ENCODE measurements at places on chromosomes 2 and 18. TPM values are rescaled to one million over a fixed set of nuclear protein-coding genes. Genes with fewer than 3 reads are reported as not detected.

DNA sequence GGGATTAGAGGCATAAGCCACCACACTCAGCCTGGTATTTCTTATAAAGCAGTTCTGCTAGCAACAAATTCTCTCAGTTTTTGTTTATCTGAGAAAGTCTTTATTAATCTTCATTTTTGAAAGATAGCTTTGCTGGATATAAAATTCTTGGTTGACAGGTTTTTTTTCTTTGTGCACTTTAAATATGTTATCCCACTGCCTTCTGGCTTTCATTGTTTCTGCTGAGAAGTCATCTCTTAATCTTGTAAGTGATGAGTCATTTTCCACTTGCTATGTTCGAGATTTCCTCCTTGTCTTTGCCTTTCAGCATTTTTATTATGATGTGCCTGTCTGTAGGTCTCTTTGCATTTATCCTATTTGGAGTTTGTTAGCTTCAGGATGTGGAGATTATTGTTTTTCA lies 5.9 kb upstream of the ELAC1 start:
- peak; percentile 8 for DNase-seq

- no peak for DNase-seq
Observed at GRCh38 chr18:48318436-48318835, 90.7 kb downstream of the ZBTB7C start.

DNA sequence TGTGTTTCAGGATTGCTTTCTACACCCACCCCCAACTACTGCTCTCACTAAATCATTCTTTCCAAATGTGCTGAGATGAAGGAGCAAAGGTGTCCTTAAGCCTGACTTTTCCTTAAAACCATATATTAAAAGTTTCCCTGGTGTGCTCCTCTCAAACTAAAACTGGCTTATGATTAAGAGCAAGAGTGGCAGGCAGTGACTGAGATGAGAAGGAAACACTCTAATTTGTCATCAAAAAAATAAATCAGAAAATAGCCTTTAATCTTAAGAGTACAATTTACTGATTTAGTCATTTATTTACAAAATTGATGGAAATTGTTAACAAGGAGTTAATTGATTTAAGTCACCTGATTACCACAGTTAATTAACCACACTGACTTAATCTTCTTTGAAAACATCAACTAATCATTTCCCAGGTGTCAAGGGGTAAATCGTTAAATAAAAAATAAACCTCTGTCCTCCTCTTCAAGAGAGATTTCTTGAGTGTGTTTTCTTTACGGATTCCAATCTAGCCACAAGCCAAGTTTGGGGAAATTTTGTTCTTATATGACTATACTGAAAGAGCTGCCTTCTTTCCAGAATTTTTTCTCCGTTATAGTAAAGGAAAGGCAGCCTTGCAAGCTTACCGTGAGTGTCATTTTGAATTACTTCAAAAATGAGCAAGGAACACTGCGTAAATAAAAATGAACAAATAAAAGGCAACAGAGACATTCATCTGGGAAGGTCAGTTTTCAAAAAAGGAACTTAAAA lies 17.4 kb downstream of the LRP2 start:
- DNase-seq: no peak

GRCh38 chr2:31886700-31887099 lies 124.1 kb downstream of the MEMO1 start:
- DNase-seq: peak; percentile 17

DNA sequence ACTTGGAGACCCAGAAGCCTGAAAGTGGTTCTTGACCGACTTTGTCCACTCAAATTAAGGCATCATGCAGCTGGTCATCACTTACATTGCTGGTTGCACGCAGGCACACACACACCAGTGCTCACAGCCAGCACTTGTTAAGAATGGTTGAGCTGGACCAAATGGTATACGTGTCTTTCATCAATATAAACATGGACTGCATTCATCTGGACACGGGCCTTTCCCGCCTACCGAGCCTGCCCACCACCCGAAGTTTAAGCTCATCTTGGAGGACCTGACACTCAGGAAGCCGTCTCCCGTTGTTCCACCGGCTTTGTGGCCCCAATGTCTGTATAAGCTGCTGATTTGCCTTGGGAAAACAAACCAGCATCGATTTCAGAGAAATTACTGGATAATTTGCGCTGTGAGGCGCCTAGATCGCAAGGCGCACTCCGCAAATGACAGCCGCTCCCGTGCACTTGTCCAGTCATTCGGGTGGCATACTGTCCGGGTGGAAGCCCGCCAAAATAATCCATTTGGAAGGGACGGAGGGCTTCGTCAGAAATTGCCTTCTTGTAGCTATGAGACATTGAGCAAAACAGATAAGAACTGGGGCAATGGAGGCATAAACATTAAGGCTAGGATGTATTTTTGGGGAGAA lies 40.1 kb upstream of the AKAIN1 start:
- no peak for DNase-seq

GRCh38 chr2:132681766-132682165 lies 11.8 kb upstream of the LYPD1 start:
- no peak for DNase-seq

GRCh38 chr2:200713704-200714064 lies 98.0 kb upstream of the BZW1 start:
- DNase-seq: no peak

DNA sequence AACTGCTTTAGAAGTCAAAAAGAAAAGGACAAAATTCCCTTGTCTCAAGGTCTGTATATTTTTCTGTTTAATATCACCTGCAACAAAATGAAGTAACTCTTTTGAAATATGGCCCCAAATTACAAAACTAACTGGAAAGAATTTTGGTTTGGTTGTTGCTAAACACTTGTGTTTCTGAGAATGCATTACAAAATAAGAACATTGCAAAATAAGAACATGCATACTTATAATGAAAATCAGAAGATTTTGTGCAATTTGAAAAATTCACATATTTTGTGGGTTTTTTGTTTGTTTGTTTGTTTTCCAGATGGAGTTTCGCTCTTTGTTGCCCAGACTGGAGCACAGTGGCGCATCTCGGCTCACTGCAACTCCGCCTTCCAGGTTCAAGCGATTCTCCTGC lies 21.8 kb downstream of the NDUFB3 start:
- DNase-seq: no peak

- no peak for DNase-seq
Observed at GRCh38 chr18:5600378-5601071, 56.7 kb upstream of the EPB41L3 start.

DNA sequence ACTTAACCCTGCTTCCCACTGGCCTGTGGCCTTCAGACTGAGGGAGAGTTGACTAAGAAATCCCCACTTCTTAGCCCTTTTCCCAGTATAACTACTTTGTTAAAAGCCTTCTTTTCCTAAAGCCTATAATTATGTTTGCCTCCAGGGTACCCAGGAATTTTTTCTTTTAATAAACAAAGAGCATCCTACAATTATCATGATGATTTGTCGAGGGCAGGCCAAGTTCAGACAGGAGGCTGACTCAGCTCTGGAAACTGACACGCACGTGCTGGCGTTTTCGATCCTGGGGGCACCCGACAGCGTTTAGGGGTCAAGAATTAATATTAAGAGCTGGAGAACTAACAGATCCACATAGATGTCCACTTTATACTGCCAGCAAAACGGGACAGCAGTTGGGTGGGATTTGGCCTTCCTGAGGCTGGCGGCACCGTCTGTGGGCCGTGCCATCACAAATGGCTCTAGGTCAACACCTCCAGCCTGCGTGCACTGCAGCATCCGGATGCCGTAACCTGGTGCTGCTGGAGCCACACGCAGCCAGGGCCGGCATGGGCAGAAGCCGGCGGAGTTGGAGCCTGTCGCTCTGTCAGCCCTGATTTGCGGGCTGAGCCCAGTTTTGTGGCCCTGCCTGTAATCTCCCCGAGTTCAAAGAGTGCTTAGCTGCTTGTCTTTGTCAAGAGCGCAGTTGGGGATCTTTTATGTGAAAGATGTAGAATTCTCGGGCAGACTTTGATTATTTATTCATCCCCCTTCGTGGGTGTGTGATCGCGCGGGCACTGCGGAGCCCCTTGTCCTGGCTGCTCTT lies 191.0 kb downstream of the GLI2 start:
- no peak for DNase-seq

- DNase-seq: no peak
Observed at GRCh38 chr2:31354837-31355236, 59.7 kb downstream of the XDH start.

DNA sequence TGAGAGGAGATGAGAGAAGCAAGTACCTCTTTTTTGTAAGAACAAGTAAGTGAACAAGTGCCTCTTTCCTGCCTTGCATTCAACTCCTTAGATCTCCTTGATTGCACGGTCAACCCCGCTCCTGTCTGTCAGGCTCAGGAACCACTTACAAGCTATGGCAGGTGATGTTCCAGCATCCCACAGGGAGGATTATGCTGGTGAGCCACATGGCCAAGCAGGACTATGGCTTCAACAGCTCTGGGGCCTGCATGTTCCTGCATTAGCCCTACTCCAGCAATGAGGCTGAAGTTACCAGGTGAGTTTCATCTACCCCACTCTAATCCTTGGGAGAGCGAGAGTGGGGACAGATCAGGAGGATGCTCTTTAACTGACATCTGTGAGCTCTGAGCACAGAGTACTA lies 29.5 kb downstream of the TTC32 start:
- no peak for DNase-seq

DNA sequence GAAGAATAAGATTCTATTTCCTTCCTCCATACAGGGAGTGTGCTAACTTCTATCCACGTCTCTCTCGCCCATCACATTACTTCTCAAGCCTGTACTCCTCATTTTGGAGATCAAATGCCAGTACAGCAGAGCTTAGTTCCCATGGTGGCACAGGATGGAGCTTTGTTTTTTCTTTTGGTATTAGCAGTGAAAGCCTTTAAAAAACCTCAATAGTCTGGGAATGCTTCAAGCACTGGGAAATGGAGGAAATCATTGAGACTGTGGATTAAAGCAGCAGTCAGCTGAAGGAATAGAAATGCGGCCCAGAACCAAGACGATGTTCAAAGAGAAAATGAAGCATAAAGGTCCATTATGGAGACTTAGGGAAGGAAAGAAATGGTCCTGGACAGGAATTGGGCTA lies 102.3 kb downstream of the NRXN1 start:
- no peak for DNase-seq

GRCh38 chr2:25816249-25816648 lies 62.0 kb downstream of the ASXL2 start:
- DNase-seq: no peak

DNA sequence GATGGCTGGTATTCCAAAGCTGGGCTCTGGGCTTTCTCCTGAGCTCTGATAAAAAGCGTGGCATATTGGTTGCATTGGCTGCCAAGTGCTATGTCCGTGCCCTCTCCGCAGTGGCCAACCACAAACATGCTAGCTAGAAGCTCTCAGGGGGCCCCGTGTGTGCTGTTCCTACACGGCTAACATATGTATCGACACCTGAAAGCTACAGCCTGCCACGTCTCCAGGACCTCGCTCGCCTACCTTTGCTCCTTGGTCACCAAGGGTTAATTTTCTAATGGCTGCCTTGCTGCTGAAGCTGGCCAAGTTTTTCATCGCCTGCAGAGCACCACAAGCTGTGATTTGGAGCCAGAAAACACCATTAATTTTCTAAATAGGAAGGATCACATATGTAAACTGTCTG lies 888.4 kb downstream of the BCL11A start:
- no peak for DNase-seq

DNA sequence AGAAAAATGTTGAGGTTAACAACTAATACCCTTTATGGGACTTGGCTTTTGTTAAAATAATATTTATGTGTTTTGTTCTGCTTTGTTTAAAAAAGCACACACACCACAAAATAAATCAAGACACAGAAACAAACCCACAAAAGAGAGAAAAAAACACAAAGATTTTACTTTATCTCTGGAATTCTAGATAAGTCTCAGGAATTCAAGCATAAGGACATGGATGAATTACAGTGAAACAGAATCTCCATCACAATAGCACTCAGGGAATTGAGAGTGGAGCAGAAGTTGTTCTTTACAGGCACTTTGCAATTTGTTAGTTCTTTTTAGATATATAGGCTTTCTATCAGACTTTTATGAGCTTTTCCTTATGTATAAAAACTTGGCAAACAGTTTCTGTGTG lies 360.9 kb upstream of the ZC3H15 start:
- no peak for DNase-seq

- no peak for DNase-seq
Observed at GRCh38 chr18:48882379-48882778, 68.4 kb downstream of the SMAD7 start.

GRCh38 chr2:65057391-65058052 lies 1.3 kb downstream of the CEP68 start:
- DNase-seq: peak; percentile 49

DNA sequence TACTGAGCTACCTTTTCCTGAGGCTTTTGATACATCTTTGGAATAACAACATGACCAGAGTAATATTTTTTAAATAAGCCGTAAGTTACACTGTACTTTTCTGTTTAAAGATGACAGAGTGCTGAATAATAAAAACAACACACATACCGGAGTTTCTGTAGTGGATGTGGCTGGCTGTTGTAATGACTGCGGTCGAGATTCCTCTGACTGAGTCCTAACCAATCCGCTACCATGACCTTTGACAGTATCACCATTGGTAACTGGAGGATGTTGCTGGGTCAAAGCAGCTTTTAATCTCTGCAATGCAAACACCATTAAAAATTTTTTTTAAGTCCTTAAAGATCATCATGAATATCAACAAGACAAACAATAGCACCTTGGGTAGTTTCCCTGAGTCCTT lies 70.7 kb downstream of the ATF2 start:
- DNase-seq: no peak

DNA sequence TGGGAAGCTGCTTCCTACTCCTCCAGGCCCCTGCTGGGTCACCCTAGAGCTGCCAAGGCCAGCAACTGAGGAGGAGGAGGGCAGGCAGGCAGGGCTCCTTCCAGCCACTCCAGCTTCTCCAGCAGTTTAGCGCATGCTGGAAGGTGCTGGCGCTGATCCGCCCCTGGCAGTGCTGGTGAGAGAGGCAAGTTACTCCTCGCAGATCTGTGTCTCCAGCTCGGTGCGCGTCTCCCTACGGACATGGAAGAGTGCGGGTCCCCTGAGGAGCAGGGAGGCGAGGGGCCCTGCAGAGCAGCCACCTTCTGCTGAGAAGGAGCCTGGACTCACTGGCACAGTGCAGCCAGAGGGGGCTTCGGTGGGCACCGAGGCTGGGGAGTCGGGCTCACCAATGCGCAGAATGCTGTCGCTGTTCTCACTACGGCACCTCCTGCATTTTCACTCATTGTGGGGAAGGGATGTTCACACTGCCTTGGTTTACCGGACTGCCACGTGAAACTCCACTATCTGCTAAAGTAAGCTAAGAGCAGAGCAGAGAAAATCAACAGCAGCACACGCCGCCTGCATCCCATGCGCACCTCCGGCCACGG lies 206.0 kb downstream of the HDAC4 start:
- DNase-seq: no peak

- no peak for DNase-seq
Observed at GRCh38 chr2:40937284-40937683, 485.4 kb upstream of the SLC8A1 start.

Gene C1GALT1C1L
- total RNA-seq: not detected

Gene AKAIN1
- total RNA-seq: not detected

Gene CRYGC
- not detected for total RNA-seq

Gene DUSP2
- 74.9 TPM for total RNA-seq

Gene MOGAT1
- total RNA-seq: not detected

Gene SIX2
- total RNA-seq: not detected

Gene ALPG
- total RNA-seq: not detected

Gene GATA6
- total RNA-seq: not detected

Gene NMUR1
- not detected for total RNA-seq

Gene NEMP2
- 17.3 TPM for total RNA-seq

Gene MRO
- total RNA-seq: not detected

Gene RFTN2
- total RNA-seq: not detected

Gene CDKL4
- 0.63 TPM for total RNA-seq

Measured in B cell (primary cell).